ENCODE measurements at places on chromosomes 11 and 22. TPM values are rescaled to one million over a fixed set of nuclear protein-coding genes. Genes with fewer than 3 reads are reported as not detected.
A peak's percentile ranks its signal among the peaks of the same experiment; 100 is the strongest.

Gene KRTAP5-8
- 1.1 TPM for total RNA-seq

DNA sequence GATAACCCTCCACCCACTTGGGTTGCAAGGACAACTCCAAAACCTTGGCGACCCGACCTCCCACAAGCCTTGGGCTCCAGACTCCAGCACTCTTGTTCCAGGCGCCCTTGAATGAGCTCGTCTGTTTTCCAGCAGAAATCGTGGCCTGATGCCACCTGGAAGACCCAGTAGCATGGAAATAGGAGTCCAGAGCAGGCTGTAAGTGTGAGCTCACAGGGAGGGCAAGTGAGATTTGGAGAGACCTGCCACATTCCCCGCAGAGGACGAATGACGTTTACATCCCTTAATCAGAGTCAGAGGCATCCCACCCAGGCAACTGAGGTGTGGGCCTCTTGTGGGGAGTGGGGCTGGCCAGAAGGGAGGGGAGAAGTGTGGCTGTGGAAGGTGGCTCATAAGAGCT lies 71.9 kb downstream of the LDLRAD3 start:
- peak; percentile 69 for DNase-seq

Gene NTM
- total RNA-seq, result 4.5 TPM

- DNase-seq, result no peak
These were observed 527.5 kb downstream of the NTM start for GRCh38 chr11:131897956-131898355.

DNA sequence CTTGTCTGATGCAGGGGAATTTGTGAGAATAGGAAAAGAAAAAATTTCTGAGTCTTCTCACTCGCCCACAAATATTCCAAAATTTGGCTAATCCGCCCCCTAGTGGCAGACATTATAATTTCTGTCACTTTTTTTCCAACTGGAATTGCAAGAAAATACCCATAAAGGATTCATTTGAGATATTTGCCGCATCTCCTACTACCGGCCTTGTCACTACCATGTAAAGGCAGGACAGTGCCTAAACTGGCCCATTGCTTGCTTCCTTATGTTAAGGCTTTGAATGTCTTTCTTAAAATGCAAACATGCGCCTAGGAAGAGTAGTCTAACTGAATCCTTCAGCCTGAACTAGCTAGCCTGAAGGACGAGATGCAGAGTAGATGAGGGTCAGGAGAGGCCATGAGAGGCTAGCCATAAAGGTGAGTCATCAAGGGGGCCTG lies 9.3 kb upstream of the CEP295 start:
- peak; percentile 20 for DNase-seq

- DNase-seq, result no peak
These were observed 43.0 kb upstream of the HIPK3 start for GRCh38 chr11:33214187-33214586.

DNA sequence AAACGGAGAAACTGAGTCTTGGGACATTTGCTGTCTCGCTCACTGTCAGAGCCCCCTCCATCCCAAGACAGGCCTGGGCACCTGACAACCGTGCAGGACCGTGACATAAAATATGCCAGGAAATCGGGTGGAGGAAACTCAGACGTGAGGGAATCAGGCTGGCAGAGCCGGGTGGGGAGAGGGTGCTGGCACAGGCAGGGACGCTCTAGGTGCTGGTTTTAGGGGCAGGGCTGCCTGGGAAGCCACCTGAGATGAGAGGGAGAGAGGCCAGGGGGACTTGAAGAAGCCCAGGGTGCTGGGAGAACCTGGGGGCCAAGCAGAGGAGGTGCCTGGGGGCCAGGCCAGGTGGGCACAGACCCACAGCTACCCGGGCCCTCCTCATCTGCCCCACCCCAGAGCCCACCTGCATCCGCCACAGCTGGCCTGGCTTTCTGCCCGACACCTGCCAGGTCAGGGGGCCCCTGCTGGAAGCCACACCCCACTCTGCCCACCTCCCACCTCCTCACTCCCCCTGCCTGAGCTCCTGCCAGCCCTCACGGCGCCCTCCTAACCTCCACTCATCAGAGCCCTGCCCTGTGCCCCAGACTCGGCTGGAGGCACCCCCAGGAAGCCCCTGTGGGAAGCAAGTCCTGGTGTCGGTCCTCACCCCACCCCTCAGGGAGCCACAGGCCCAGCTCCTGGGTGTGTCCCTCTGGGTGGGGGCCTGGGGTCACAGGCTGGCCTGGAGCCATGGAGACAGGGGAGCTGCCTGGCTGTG lies 27.3 kb upstream of the MUC5AC start:
- no peak for DNase-seq

Gene SORL1
- 30.0 TPM for total RNA-seq

Gene DRICH1
- 44.2 TPM for total RNA-seq

GRCh38 chr11:109148669-109149068 lies 273.3 kb upstream of the C11orf87 start:
- no peak for DNase-seq

Gene TUBA8
- total RNA-seq, result 60.5 TPM

Gene ZBED5
- 30.4 TPM for total RNA-seq

DNA sequence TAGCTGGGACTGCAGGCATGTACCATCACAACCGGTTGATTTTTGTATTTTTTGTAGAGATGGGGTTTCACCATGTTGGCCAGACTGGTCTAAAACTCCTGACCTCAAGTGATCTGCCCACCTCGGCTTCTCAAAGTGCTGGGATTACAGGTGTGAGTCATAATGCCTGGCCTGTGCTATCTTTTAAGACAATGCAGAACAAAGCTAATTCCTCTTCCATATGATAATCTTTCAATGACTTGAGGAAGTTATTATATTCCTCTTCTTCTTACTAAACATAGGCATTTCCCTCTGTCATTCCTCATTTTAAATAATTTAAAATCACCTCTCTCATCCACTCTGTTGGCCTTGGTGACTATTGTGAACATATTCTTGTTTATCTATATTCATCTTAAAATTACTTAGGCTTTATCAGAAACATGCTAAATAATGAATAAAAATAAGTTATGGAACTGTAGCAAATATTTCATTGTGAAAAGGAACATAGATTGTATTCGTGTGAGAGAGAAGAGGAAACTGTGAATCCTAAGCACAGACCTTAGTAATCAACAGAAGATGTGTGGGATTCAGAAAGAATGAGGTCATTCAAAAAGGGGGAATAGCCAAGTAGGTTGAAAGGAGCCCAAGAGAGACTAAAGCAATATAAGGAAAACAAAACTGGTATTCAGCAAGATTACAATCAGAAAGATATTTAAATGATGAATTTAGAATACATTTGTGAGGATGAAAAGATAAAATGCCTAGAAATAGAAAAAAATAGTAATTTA lies 269.4 kb downstream of the TTC28 start:
- DNase-seq, result no peak

Gene FOSL1
- 2.0 TPM for total RNA-seq

Data from testis (tissue), 5 donors.